ENCODE measurements at places on chromosomes 16 and 17. TPM values are rescaled to one million over a fixed set of nuclear protein-coding genes. Genes with fewer than 3 reads are reported as not detected.

Gene CARD14
- polyA plus RNA-seq: 0.16 TPM

Gene CCL3
- polyA plus RNA-seq: 382 TPM

Gene PRAC2
- polyA plus RNA-seq: not detected

Gene DRC7
- 0.11 TPM for polyA plus RNA-seq

Gene SOX8
- not detected for polyA plus RNA-seq

Gene AIPL1
- polyA plus RNA-seq: not detected

GRCh38 chr17:7396147-7396546 is 1.8 kb upstream of the PLSCR3 start:
- no peak for DNase-seq

DNA sequence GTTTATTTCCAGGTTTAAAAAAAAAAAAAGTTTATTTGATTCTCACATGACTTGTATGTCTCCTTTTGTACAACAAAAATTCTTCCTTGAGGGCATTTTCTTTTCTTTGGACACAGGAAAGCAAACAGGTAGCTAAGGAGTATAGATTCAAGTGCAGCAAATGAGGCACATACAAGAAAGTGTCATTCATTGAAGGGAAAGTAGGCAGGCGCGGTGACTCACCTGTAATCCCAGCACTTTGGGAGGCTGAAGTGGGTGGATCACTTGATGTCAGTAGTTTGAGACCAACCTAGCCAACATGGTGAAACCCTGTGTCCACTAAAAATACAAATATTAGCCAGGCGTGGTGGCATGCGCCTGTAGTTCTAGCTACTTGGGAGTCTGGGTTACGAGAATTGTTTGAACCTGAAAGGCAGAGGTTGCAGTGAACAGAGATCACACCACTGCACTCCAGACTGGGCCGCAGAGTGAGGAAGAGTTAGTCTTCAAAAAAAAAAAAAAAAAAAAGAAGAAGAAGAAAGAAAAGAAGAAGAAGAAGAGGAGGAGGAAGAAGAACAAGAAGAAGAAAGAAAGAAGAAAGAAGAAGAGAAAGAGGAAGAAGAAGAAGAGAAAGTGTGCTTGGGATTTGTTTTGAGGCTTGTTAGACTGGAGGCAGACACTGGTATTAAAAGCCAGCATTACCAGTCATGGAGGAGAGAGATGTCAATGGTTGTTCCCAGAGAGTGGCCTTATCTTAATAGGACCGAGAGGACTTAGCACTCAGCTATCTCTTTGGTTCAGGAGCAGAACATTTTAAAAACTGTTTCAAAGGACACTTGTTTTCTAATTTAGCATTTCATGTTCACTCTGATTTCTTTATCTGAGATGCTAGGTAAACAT is 19.7 kb downstream of the GINS3 start:
- no peak for DNase-seq

GRCh38 chr17:49404361-49404760 is 10.3 kb downstream of the PHB1 start:
- no peak for DNase-seq

DNA sequence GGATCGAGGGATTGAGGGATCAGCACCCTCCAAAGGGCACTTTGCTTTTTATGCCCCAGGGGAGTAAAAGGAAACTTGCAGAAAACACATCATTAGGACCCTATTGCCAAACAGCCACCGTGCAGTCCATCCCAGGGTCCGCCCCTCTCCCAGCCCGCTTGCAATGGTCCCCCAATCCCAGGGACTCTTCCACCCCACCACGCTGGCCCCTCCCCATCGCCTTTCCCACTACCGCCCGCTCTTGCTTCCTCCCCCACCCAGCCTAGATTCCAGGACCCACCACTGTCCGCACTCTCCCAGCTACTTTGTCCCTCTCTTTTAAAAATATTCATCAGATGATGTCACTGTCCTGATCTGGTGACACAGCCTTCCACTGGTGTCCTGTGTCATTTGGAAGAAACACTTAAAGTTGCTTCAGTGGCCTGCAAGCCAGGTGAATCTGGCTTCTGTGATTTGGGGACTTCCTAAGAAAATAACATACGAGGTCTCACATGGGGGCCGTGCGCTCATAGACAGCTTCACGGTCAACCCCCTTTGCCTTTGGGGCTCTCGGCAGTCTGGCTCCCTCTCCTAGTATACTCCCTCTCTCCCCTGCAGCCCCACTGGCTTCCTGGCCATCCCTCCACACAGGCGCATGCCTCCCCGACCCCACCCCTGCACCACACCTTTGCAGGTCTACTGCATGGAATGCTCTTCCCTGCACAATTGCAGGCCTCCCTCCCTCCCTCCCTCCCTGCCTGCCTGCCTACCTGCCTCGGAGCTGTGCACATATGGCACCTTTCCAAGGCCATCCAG is 127.9 kb downstream of the RBFOX3 start:
- no peak for DNase-seq

- DNase-seq: no peak
Measured at GRCh38 chr17:68390888-68391545, 66.3 kb downstream of the WIPI1 start.

- DNase-seq: no peak
Measured at GRCh38 chr17:78709119-78709681, 72.9 kb downstream of the CYTH1 start.

- DNase-seq: no peak
Measured at GRCh38 chr17:512926-513325, 160.3 kb upstream of the RPH3AL start.

DNA sequence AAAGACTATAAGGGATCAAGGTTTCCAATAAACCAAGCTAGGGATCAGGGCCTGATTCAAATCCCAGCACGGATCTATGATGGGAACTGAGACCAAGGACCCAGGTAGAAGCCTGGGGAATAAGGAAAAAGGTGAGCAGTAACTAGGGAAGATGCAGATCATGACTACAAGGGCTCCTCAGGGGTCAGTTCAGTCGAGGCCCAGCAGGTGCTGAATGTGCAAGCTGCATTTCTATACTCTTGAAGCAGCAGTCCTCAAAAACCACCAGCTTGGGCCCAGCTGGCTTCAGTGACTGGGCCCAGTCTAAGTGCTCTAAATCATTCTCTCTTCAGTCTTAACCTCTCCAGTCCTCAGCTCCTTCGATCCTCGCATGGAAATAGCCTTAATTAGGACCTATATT is 228.8 kb upstream of the AXIN2 start:
- no peak for DNase-seq

DNA sequence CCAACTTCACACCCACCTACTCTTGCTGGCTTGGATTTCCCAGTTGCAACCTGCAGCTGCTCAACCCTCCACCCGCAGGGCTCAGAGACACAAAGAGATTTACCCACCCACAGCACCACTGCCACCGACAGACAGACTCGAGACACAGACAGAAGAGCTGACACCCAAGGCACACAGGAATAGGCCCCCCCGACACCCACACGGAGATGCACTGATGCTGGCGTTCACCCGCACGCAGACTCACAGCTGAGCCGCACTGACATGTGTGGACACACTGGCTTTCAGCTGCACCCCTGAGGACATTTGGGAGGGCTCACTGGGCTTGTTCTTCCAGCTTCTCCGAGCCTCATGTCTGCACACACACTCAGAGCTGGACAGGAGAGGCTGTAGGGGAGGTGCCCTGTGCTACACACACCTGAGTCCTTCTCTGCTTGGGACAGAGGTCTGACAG is 8.2 kb downstream of the STX1B start:
- DNase-seq: no peak

DNA sequence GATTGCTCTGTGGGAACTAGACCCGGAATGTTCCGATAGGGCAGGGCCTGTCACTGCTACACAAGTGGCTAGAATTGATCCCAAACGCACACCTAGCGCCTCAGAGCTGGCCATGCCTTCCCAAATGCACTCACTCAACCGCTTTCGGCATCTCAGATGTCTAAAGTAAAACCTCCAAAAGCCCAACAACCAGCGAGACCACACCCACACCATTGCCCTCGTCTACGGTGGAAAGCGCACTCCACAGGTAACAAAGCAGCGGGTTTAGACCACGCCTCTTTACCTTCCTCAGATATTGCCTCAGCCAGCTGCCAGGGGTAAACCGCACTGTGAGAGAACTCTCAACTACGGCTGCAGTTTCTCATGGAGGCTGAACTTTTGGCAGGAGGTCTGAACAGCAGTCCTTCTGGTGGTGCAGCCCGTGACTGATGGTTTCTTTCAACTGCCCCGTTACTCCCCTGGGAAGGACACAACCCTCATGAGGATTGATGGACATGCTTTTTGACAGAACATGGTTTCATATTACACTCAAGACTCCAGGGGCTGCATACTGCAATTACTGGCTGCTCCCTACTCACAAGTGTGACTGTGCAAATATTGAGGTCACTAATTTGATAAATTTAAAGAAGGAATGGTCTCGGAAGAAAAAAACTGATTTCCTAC is 34.5 kb downstream of the USP7 start:
- no peak for DNase-seq

DNA sequence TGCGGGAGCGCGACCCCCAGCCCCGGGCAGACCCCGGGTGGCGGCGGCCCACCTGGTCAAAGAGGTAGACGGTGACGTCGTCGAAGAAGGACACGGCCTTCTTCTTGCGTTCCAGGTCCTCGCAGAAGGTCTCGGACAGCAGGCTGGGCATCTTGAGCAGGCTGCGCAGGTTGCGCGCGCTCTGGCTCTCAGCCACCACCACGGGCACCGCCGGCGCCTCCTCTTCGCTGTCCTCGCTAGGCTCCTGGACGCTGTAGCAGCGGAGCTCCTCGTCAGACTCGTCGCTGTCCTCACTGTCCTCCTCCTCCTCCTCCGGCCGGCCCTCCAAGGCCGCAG is 45.2 kb upstream of the PVALEF start:
- no peak for DNase-seq

DNA sequence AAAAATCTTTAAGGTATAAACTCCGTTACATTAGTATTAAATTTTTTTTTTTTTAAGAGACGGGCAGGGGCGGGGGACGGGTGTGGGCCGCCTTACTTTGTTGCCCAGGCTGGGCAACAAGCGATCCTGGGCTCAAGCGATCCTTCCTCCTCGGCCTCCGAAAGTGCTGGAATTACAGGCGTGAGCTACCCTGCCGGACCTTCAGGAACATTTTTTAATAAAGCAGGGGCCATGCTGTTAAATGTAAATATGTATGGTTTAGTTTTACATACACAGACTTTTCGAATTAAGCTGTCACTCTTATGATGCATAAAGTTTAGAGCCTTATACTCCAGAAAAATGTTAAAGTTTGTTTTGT is 2.4 kb downstream of the PPM1D start:
- DNase-seq: no peak

GRCh38 chr17:36705283-36705795 is 104.0 kb downstream of the MRM1 start:
- no peak for DNase-seq

- no peak for DNase-seq
Measured at GRCh38 chr17:37743612-37743874, 1.3 kb downstream of the HNF1B start.

DNA sequence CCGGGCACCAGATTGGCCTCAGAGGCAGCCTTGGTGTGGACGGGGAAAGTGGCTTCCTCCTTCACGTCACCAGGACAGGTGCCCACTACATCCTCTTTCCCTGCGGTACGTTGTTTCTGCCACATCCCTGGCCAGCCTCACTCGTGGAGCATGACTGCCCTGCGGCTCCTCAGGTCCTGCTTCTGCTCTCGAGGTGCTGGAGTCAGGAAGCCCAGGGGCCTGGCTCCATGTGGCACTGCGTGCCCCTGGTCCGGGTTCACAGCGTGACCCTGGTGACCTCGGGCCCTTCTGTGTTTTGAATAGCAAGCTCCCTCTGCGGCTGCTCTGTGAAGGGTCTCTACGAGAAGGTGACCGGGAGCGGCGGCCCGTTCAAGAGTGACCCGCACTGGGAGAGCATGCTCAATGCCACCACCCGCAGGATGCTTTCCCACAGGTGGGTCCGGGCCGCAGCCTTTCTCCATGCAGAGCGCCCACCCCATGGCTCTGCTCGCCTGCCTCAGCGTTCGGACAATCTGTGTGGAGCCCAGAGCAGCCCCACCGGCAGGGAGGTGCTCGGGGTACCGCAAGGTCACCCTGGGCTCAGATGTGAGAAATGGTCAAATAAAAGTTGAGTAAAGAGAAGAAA is 13.5 kb downstream of the RGS11 start:
- DNase-seq: no peak
